ENCODE measurements at places on chromosomes 6 and 20. TPM values are rescaled to one million over a fixed set of nuclear protein-coding genes. Genes with fewer than 3 reads are reported as not detected.

GNMT gene
- 1.1 TPM for polyA plus RNA-seq

GRM1 gene
- polyA plus RNA-seq: 0.15 TPM

- no peak for DNase-seq
These were observed 760.6 kb downstream of the KIF16B start for GRCh38 chr20:15812696-15813095.

GRCh38 chr20:5401277-5401875, 84.6 kb upstream of the PROKR2 start:
- DNase-seq: no peak

DNA sequence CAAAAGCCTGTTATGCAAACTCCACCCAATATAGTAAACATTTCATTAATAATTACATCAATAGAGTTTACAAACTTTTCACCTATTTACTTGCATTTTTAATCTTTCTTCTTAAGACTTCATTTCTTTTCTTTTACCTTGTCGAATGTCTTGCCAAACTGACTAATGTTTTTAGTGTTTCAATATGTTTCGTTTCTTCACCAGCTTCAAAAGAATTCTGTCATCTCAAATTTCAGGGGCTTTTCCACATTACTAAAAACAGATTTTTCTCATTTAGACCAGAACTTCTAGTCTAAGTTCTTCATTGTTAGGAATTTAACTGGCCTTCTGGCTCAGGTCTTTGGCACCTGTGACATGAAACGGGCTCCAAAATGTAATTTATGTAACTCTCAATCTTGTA, 196.5 kb downstream of the ARHGAP18 start:
- no peak for DNase-seq

GRCh38 chr6:134230940-134231339, 87.0 kb downstream of the SGK1 start:
- DNase-seq: no peak

DNA sequence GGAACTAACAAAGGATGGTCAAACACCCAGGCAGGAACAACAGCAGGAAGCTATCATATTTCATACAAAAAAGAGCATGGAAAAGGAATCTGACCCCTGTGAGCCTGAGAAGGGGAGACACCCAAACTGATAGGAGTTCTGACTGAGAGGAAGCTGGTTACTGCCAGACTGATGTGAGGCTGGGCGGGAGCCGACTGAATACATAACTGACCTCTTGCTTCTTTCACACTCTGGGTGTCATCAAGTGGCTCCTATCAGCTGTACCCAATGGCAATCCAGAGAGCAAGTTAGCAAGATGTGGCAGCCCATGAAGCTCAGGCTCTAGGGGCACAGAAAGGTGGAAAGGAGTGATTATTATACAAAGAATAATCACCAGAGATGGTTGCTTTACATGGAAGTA, 795.1 kb upstream of the HS3ST5 start:
- no peak for DNase-seq

DNA sequence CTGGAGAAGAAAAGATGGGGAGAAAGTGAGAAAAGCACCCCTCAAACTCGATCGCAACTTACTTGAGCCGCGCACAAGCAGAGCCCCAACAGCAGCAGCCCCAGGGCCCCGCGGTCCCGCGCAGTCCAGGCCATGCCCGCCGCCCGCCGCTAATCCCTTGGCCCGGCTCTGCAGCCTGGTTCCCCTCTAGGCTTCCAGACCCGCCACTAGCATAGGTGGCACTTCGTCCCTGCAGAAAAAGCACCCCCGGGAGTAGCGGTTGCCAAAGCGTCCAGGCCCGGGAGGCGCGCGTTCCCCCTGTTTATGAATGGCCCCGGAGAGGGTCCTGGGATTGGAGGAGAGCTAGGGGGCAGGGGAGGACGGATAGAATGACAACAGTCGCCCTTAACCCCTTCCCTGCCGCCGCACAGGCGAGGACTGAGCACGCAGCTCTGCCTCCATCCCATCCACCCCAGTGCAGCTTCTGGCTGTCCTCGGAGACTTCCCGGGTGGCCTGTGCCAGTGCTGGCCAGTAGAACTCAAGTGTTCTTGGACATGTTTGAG, 19.9 kb downstream of the COL9A1 start:
- DNase-seq: no peak
